Posterior vena cava (tissue), 2 donors: ENCODE measurements at places on chromosomes 2 and 18. TPM values are rescaled to one million over a fixed set of nuclear protein-coding genes. Genes with fewer than 3 reads are reported as not detected.

Gene CIDEA
- not detected for total RNA-seq

Gene DNAH7
- 1.4 TPM for total RNA-seq

Gene SLC9A4
- 0.14 TPM for total RNA-seq

Gene HSPD1
- 106 TPM for total RNA-seq

Gene SPDYA
- total RNA-seq, result 1.7 TPM

Gene ANKAR
- 15.1 TPM for total RNA-seq

Gene LOXHD1
- 0.38 TPM for total RNA-seq

Gene EPB41L3
- 82.9 TPM for total RNA-seq

Gene SLC5A7
- total RNA-seq, result not detected

Gene SH3RF3
- 14.1 TPM for total RNA-seq

Gene ADGRF3
- total RNA-seq, result not detected

Gene TUBA4B
- not detected for total RNA-seq
